ENCODE measurements at places on chromosomes 6 and 20.

GRCh38 chr20:46987001-46987400 is 92.4 kb downstream of the EYA2 start:
- DNase-seq = no peak

- DNase-seq = no peak
Observed at GRCh38 chr6:149197482-149197881, 120.0 kb upstream of the TAB2 start.

- peak; percentile 39 for DNase-seq
Observed at GRCh38 chr20:13220904-13221297, at the start of gene ISM1. Gene ISM1, plus strand, starts transcription at chr20:13221274. Its CDS starts 503 bp downstream, at chr20:13221777.

- no peak for DNase-seq
Observed at GRCh38 chr6:157253017-157253416, 70.3 kb downstream of the TMEM242 start.

DNA sequence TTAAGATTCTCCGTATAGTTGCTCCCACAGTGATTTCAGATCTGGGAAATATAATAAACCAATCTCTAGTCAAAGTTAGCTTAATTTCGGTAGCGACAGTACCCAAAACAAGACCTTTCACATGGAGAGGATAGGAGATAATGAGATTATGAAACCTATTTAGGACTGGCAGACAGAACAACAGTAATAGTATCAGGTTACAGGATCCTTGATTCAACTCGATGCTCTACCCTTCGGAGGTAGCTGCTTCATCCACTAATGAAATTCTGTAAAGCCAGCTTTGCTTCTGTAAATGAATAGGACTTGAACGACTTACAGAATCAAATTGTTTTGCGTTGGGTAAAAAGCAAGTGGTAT is 534 bp upstream of the AKIRIN2 start:
- DNase-seq = no peak

Measured in brain (organoid and tissue), 16 donors.